CD4-positive, alpha-beta T cell treated with Interleukin-4 for 1 hour (primary cell): ENCODE measurements at places on chromosomes 12 and 14.
A peak's percentile ranks its signal among the peaks of the same experiment; 100 is the strongest.

GRCh38 chr14:75835737-75836136 is 146.1 kb downstream of the TGFB3 start:
- no peak for DNase-seq

DNA sequence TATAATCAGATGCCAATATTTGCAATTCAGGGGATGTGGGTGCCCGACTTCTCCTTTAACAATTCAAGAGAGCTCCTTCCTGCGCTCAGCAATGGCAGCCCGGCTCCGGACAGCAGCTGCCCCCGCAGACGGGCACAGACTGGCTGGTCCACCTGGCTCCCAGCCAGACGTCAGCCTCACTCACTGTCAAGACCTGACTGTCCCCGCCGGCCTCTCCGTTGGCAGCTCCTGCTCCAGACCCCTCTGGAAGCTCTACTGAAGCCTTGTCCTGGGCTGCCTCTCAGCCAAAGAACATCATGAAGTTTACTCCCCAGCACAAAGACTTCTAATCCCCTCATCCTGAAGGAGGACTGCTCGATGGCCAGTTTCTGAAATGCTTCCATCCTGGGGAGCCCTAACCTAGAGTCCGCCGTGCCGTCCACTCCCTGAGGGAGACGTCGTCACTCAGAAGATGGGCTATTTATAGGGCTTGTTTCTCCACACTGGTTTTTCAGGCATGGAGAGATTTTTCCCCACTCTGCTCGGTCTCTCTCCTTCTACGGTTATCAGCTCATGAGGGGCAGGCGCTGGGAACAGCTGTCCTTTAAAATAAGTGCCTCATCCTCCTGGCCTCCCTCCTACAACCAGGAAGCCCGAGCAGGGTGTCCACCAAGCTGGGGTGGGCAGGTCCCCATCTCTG is 126.2 kb downstream of the RFLNA start:
- DNase-seq = no peak

DNA sequence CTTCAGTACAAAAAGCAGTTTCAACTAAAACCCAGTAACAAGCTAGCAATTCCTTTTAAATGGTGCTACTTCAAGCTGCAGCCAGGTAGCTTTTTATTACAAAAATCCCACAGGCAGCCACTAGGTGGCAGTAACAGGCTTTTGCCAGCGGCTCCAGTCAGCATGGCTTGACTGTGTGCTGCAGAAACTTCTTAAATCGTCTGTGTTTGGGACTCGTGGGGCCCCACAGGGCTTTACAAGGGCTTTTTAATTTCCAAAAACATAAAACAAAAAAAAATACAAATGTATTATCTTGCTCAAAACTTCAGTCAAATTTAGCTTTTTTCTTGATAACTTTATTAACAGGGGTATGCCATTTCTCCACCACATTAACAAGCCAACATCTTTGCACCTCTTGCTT is 3.6 kb upstream of the CLEC4E start:
- DNase-seq = peak; percentile 74

DNA sequence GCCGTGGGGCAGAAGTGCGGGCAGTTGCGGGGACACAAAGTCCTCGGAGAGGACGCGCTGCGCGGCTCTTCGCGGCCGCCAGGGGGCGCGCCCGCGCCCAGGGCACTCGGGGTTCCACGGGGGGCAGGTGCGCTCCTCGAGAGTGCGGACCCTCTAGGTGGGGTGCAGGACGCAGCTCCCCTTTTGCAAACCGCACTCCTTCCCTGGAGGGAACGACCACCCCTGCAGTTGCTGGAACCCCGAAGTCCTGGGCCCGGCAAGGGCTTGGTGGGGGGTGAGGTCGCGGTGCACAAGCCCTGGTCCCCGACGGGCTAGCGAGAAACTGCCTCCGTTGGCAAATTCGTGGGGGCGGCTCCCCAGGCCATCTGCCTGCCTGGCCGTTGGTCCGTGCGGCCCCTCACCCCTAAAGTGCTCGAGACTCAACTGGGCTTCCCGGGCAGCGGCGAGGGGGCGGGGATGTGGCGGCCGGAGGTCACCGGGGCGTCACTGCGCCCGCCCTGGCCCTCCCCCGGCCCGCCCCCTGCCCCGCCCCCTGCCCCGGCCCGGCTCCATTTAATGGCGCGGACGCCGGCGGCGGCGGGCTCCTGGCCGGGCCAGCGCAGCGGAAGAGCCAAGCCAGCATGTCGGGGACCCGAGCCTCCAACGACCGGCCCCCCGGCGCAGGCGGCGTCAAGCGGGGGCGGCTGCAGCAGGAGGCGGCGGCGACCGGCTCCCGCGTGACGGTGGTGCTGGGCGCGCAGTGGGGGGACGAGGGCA is at the start of gene ADSS1:
ADSS1 (plus strand) TSS at position 579 of the 756 bp plus-strand sequence; CDS start at position 621, 42 bp downstream.
- DNase-seq = peak; percentile 48

DNA sequence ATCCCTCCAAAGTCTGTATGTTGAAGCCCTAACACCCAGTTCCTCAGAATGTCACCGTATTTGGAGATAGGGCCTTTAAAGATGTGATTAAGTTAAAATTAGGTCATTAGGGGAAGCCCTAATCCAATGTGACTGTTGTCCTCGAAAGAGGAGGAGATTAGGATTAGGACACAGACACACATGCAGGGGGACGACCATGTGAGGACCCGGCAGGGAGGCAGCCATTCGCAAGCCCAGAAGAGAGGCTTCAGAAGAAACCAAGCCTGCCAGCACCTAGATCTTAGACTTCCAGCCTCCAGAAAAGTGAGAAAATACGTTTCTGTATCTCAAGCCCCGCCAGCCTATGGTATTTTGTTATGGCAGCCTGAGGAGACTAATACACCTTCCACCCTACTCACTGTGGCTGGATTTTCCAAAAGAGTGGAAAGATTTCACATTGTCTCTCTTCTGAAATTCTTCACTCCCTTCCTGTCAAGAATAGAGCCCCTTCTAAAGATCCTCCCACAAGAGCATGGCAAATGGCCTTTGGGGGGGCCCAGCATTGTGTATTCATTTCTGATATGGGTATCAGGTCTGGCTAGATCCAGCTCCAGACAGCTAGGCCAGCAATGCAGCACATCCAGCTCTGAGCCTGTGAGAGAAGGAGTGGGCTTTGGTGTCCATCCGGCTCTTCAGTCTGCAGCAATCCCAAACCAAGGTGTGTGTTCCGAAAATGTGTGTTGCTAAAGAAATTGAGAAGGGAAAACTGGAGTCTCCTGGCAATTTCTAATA is 15.4 kb upstream of the UBC start:
- DNase-seq = no peak

DNA sequence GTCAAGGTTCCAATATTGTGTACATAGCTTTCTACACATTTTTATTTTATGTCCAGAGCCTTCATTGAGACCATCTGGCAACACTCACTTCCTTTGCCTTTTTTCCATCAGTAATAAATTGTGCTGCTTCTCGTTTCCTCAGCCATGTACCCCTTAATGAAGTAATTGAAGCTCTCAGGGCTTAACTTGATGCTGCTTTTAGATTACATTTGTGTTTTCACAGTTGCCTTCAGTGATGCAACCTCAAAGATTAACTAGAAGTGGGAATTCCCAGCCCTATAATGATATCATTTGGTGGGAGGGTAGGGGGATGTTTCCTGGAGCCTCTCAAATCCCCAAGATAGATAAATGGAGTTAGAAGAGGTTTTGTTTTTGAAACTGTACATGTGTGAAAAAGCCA is 80.2 kb upstream of the KRR1 start:
- DNase-seq = no peak

DNA sequence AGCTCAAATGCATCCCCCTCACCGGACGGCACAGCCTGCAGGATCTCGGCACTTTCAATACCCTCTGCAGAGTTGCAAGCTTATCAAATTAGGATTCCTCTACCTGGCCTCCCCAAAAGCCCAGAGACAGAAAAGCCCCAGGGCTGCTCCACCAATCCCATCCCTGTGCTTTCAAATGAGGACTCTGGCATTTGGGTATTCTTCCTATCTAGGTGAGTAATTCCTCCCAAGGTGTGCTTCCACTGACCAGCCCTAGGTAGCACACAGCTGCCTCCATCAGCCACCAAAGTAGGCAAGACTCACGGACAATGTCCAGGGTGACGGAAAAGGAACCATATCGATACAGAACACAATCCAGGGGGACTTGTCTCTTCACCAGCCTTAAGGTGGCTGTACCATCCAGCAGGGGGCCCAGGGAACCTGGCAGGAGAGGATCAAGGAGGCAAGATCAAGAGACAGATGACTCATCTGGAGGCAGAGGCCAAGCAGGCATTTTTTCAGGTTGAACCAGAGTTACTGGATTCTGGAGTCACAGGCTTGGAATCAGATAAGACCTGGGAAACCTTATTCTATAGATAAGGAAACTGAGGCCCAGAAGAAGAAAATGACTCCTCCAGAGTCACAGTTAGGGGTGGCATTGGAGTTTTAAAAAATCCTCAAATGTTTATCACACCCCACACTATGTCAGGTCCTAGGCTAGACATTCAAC is 9.9 kb downstream of the PMEL start:
- peak; percentile 38 for DNase-seq

DNA sequence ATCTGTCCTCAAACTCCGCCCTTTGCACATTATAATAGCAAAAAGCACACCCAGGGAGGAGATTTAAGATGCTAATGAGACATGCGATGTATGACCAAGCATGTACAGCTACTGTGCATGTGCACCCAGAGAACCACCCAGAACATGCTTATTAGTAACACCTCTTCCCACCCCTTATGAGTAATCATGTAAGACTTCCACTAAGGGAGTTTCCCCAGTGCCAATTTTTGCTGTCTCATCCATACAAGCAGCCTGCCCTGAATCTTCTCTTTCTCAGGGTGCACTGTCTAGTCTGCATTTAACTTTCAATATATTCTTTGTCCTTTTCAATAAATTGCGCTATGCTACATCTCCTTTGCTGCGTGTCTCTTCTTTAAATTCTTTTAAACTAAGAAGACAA is 830.0 kb upstream of the NOVA1 start:
- DNase-seq = no peak

GRCh38 chr14:68146818-68147217 is 327.2 kb downstream of the RAD51B start:
- DNase-seq = no peak

DNA sequence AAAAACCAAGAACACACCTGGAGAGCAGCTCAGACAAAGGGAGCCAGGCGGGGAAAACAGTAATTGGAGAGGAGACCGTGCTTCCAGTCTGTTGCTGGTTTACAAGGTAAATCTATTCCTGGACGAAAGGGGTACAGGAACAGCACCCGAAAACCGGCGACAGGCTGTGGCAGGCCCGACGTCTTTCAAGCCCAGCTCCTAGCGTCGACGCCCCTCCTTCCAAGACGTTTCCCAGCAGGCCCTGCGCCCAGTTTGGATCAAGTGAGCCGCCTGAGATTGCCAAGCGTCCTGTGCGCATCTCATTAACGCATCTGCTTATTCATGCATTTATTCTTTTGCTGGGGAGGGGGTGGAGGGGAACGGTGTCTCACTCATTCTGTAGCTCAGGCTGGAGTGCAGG is 1.4 kb downstream of the C12orf56 start:
- DNase-seq = no peak

- DNase-seq = no peak
Measured at GRCh38 chr12:5648692-5649359, 216.9 kb downstream of the NTF3 start.

- DNase-seq = no peak
Measured at GRCh38 chr14:32996343-32996742, 57.7 kb downstream of the NPAS3 start.

DNA sequence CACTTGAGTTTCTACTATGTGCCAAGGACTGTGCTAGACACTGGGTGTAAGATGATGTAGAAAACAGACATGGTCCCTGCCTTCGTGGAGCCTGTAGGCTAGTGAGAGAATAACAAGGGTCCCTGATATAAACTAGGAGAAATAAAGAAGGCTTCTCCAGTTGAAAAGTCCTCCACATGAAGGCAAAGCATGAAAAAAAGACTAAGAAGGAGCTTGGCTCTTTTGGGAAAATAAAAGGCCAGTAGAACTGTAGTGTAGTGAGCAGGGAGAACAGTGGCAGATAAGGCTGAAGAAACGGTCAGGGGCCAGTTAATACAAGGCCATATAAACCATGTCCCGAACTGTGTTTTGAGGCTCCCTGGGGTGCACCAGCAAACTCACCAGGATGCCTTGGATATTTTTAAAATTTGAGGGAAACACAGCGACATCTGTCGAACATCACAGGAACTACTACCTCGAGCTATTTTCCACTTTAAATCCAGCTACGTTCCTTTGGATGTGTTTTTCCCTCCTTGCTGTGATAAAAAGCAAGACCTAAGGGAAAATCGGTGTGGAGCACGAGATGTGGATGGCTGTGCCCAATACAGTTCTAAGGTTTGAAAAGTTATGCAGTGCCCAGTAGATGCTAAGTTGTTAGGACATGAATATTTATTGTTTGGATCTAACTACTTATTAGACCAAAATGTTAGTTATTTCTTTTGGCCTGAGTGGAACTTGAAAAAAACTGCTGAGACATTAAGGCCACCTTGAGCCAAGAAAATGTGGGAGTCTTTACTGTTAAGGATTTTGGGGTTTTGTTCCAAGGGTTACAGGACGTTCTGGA is 8.5 kb upstream of the CFL2 start:
- DNase-seq = peak; percentile 61

GRCh38 chr14:85142982-85143381 is 387.0 kb upstream of the FLRT2 start:
- no peak for DNase-seq

GRCh38 chr12:127761880-127762279 is 505.1 kb upstream of the TMEM132C start:
- no peak for DNase-seq

DNA sequence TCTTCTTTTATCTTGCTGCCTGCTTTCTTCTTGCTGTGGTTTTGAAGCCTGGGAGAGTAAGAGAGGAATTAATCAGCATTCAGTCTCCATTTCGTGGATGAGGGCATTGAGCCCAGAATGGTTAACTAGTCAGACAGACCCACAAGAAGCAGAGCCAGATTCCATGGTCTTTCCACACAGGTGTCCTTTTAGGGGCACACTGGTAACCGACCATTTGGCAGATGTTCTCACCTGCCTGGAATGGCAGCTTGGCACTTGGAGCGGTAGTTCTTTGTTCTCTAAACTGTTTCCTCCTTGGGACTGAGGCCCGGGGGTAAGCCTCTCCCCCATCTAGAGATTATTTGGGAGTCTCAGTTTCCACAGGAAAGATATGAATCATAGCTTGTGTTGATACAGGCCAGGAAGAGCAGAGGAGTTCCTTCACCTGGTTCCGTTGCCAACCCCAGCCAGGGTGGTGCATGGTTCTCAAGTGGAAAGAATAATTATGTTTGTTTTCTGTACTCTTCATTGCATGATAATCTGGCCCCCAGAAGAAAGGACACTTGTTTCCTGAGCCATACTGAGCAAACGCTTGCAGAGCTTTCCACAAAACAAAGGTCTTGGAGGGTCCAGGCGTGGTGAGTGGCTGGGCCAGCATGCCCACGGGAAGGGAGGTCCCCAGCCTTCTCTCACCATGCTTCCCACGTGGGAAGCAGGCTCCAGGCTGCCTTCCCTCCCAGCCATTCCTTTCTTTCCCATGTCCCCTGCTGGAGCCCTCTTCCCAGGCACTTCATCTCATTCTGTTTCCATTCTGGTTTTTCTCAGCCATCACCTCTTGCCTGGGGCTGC is 2.0 kb upstream of the KRT75 start:
- DNase-seq = no peak

DNA sequence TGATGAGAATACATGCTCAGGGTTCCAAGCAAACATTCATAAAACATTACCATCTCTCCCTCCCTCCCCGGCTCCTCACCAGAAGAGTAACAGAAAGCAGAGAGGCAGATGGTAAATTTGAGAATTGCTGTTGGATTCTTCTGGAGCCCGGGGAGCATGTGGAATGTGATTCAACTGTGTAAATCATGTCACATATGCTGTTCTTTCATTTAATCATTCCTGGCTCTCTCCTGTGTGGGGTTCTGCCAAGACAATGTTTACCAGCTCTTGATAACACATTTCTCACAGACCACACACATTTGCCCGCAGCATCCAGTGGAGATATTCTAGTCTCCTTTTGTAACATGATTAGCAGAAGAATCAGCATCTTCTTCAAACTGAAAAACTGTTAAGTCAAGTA is 23.4 kb upstream of the NR2C1 start:
- DNase-seq = no peak
